Endothelial cell of umbilical vein (primary cell): ENCODE measurements at places on chromosomes 3 and 15. TPM values are rescaled to one million over a fixed set of nuclear protein-coding genes. Genes with fewer than 3 reads are reported as not detected.

DNA sequence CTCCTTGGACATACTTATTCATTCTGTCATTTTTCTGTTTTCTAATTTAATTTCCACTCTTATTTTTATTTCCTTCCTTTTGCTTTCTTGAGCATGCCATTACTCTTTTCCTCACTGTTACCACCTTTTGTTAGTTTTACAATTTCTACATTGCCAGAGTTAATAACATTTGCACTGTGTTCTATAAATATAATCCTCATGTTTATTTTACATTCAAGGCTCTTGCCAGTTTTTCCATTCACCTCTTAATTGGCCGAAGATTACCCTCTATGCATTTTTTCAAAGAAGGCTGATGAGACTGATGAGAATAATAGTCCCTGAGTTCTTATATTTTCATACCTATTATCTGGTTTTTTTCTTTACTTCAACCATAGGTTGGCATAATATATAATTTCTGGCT lies 10.5 kb downstream of the BTD start:
- peak; percentile 30 for DNase-seq

Gene MYL3
- polyA plus RNA-seq: not detected in 2 replicates

Gene RBP2
- not detected in 2 replicates for polyA plus RNA-seq

Gene ATP13A5
- not detected in 2 replicates for polyA plus RNA-seq

Gene EPHA6
- polyA plus RNA-seq: not detected in 2 replicates

GRCh38 chr15:77584201-77584600 lies 48.5 kb downstream of the LINGO1 start:
- no peak for DNase-seq

Gene ARHGEF26
- 0.30 and 0.57 TPM in 2 replicates for polyA plus RNA-seq

Gene PYDC2
- not detected in 2 replicates for polyA plus RNA-seq

DNA sequence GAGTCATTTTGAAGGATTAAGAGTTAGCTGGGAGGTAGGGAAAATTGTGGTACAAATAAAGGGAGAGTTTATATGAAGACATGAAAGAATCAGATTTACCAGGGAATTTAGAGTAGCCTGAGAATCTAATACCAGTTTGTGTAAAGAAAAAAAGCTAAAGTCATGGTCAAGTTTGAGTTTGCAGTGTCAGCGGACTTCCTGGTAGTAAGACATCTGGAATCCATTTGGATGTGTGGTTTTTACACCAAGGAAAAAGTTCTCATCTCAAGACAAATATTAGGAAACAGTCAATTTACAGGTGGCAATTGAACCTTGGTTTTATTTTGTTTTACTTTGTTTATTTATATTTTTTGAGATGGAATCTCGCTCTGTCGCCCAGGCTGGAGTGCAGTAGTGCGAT lies 1.5 kb upstream of the P2RY12 start:
- DNase-seq: no peak

DNA sequence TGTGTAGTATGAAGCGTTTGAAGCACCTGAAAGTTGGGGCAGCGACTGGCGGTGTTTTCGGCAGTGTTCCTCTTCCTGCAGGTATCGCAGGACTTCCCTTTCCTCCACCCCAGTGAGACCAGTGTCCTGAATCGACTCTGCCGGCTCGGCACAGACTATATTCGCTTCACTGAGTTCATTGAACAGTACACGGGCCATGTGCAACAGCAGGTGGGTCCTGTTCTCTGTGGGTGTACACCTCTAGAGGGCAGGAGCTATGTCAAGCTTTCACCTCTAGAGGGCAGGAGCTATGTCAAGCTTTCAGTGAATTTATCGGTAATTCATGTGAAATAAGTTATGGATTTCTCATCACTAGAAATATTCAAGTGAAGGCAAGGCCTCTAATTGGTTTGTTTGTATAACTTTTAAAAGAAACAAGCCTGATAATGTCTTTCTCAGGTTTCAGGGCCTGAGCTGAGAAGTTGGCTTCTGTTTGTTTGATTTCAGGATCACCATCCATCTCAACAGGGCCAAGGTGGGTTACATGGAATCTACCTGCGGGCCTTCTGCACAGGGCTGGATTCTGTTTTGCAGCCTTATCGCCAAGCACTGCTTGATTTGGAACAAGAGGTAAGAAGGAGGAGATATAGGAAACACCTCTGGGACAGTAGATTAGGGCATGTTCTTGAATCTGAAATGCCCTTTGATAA lies 5.3 kb downstream of the TUBGCP4 start:
- peak; percentile 21 for DNase-seq

- no peak for DNase-seq
Measured at GRCh38 chr3:135141672-135142071, 346.6 kb downstream of the EPHB1 start.

GRCh38 chr3:146227486-146227885 lies 23.4 kb downstream of the PLSCR4 start:
- DNase-seq: no peak
